ENCODE measurements at places on chromosomes 5 and 9. TPM values are rescaled to one million over a fixed set of nuclear protein-coding genes. Genes with fewer than 3 reads are reported as not detected.

The SLC46A2 gene
- total RNA-seq: not detected

DNA sequence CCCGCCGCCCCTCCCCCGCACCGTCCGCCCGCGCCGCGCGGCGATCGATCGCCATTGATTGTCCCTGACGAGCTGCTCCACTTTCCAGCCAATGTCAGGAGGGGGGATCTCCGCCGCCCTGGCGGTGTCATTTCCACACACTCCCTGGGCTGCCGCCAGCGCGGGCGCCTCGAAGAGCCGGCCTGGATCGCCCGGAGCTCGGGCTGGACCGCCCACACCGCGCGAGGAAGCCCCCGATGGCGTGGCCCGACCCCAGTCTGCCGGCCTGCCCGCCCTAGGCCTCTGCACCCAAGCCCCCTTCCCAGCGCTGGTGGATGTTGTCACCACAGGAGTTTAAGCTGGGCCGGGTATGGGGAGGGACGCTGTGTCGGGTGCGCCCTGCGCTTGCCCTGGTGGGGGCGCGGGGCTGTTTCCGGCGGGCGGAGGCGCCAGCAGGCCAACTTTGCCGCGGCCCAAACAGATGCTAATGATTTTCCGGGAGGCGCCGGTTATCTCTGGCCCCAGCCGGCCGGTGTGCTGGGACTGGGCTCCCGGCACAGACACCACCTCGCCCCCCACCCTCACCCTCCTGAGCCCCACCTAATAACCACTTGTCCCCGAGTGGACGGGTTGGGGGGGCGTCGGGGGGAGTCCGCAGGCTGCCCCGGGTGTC lies 10.6 kb upstream of the CXXC5 start:
- H3K4me1 ChIP-seq: peaks cover 47% of the 10 kb centered on the region
- peaks cover 3% of the 10 kb centered on the region for H3K27me3 ChIP-seq
- H3K27ac ChIP-seq: peak overlapping the region; percentile 81
- H3K36me3 ChIP-seq: peaks cover 1% of the 10 kb centered on the region
- DNase-seq: peak; percentile 83
- peak overlapping the region; percentile 43 for H3K4me3 ChIP-seq

DNA sequence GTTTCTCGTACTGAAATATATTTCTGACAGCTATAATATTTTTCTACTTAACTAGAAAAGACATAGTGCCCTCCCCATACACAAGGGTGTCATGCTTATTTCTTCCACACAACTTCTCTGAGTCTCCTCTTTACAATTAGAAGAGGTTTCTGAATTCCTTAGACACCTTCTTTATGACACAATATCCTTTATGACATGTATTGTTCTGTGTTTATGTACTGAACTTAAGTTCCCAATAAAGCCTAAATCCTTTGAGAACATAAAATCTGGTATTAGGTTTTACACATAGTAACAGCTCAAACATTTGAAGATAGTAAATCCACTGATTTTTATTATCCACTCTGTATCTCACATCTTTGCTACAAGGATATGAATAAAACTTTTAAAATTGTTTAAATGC lies 32.5 kb downstream of the GRAMD2B start:
- no peak overlapping the region for H3K27ac ChIP-seq
- H3K4me1 ChIP-seq: no peaks in the 10 kb centered on the region
- H3K27me3 ChIP-seq: no peaks in the 10 kb centered on the region
- no peak for DNase-seq
- H3K4me3 ChIP-seq: no peak overlapping the region
- peaks cover 9% of the 10 kb centered on the region for H3K36me3 ChIP-seq

The EGFLAM gene
- not detected for total RNA-seq

DNA sequence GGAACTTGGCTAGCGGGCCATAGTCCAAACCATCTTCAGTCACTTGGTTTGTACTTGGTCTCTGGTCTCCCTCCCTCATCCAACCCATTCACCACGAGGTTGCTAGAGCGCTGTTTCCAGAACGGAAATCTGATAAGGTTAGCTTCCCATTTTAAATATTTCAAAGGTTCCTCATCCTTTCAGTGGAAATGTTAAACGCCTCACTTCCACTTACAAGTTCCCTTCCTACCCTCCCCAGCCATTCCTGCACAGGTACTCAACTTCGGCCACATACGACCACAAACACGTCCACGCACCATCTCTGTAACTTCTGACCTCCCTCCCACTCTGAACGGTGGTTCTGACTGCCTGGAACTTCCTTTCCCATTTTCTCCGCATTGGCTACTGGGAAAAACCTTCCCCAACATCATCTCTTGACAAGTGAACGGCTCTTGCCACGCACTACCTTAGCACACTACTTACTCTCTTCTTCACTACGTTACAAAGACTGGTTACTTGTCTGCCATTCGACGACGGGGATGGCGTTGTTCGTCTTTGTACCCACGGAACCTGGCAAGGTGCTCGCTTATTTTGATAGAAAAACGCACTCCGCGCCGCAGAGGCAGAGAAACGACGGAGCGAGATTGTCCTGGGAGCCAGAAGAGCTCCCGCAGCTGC lies 629 bp downstream of the CCNH start:
- peaks cover 11% of the 10 kb centered on the region for H3K4me1 ChIP-seq
- peak; percentile 26 for DNase-seq
- no peaks in the 10 kb centered on the region for H3K27me3 ChIP-seq
- peak overlapping the region; percentile 60 for H3K4me3 ChIP-seq

The FCHSD1 gene
- total RNA-seq: 66.5 TPM

- peaks cover 6% of the 10 kb centered on the region for H3K4me1 ChIP-seq
- H3K27ac ChIP-seq: no peak overlapping the region
- H3K4me3 ChIP-seq: no peak overlapping the region
- no peaks in the 10 kb centered on the region for H3K27me3 ChIP-seq
- no peaks in the 10 kb centered on the region for H3K36me3 ChIP-seq
These were observed 91.0 kb upstream of the GNAQ start for GRCh38 chr9:78122631-78123030.

Data from stomach (tissue), 19 donors.